CD4-positive, alpha-beta T cell treated with Interleukin-6 at 100 ng/mL for 8 hours (primary cell): ENCODE measurements at places on chromosomes 6 and 20.

DNA sequence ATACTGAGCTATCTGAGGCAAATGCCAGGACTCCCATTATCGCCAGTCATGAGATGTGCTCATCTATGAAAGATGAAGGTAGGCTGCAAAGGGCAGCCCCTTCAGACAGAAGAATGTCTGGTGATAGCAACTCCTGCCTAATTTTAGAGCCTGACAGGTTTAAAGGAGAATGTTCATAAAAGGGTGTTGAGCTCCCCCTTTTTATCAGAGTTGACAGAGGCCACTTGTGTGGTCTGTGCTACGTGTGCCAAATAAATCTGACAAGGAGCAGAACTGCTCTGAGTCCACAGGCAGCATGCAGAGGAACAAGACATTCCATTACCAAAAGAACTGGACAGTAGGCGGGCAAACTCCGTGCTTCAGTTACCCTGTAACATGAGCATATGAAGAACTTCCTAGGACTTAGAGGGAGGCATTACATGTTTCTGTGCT lies 101.8 kb downstream of the PREP start:
- no peak for DNase-seq

DNA sequence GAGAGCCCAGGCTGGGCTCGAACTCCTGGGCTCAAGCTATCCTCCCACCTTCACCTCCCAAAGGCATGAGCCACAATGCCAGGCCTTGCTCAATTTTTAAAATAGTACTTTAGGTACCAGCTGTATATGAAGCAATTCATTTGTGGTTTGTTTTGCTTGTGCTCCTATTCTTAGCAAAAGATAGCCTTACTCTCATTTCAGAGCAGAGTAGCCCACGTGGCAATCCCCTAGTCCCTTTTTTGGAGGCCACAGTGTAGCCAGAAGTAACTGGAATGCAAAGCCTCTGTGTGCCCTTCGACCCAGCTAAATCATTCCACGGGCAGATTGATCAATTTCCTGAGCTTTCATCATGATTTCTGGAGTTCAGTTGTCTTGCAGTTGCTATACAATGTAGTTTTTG lies 372.2 kb downstream of the NRN1 start:
- no peak for DNase-seq

DNA sequence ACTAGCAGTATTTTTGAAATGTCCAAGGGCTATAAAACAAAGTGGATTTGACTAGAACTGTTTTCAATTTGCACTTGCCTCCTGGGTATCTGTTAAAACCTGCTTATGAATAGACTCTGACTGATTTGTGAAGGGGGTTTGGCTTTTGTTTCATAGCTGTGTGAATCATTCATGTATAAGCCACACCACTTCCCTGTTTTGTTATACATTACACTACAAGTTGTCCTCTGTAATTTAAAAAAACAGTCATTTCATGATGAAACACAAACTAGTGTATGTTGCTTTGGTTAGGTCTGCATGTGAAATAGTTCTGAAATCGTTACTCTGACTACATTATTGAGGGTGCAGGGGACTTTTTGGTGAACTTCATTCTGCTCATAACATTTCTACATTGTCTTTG lies 121.7 kb downstream of the NKAIN2 start:
- no peak for DNase-seq

DNA sequence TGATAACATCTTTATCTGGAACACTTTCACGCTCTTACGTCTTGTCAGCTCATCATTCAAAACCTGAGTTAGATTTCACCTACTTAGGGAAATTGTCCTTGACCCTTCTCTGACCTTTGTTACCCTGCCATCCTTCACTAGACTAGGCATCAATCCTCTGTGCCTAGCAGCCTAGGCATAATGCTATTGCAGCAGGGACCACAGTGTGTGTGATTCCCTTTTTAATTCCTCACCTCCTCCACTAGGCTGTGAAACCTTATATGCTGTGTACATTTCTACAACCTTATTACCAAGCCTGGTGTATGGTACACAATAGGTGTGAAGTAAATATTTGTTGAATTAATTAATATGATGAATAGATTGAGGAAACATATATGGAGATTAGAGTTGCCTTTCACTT lies 66.7 kb upstream of the DEFB112 start:
- no peak for DNase-seq

DNA sequence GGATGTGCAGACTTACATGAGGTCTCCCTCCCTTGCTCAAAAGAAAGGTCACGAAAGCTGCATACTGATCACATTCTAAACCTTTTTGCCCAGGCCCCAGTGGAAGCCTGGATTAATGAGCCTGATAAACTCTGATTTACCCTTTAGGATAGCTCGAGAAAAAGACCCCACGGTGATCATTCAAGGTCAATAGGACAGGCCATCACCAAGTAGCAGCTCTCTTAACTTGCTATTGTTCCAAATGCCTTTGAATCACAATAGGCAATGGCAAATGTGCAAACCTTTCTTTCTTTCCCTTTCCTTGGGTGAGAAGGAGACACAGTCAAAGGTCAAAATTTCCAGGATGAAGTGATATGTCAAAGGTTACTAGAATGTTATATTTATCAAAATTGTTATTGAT lies 327.3 kb downstream of the HDGFL1 start:
- no peak for DNase-seq

DNA sequence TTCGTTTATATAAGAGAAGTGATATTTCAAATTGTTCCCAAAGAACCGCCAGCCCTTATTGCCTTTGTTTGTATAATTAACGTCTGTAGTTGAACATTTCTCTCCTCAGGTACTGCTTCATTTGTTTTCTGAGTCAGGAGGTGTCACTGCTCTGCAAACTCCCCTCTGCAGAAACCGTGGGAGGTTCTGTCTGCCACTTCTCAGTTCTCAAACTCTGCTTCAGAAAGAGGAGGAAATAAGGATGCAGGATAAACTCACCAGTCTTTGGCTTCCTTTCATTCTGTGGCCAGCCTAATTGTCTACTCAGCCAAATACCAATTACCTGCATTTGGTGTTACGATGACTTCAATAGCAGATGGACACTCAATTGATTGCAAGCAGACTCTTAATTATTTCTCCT lies 149.8 kb downstream of the PAK5 start:
- DNase-seq = no peak

DNA sequence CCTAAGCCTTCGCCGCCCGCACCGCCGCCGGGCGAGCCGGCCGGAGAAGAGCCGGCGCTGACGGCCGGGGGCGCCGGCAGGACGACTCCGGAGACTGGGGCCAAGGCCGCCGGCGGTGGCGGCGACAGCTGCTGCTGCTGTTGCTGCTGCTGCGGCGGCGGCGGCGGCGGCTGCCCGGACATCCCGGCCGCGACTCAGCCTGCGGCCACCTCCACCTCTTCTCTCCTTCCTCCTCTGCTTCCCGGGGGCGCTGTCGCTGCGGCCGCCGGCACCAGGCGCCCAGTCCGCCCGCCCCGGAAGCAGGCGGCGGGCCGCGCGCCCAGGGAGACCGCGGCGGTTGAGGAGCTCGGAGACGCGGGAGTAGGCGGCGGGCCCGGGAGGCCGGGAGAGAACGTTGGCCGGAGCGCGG lies 307 bp downstream of the RANBP9 start:
- peak; percentile 55 for DNase-seq

DNA sequence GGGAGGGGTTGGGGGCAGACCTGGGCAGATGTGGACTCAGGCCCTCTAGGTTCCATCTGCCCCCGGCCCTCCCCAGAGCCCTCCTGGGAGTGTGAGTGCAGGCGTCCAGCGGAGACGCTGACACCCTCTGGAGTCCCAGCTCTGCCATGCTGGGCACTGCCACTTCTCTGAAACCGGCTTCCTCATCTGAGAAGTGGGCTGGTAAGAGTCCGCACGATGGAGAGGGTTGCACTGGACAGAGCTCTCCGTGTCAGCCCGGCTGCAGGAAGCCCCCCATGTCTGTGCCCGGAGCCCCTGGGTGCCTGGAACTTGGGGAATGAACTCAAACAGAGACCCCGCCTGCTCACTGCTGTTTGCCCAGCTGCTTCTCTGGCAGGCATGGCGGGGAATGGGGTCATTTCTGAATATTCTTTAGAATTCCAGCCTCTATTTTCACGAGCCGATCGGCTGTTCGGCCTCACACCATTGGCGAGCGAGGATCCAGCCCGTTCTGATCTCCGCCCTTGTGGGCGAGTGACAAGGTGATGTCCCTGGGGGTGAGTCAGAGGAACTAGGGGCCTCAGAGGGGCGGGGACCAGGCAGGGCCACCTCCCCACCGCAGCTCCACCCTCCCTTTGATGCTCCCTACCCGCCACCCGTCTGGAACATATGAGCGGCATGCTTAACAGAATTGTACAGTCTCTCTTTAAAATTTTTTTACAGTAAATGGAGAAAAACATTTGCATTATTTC lies 47.8 kb upstream of the GATA5 start:
- DNase-seq = peak; percentile 9

DNA sequence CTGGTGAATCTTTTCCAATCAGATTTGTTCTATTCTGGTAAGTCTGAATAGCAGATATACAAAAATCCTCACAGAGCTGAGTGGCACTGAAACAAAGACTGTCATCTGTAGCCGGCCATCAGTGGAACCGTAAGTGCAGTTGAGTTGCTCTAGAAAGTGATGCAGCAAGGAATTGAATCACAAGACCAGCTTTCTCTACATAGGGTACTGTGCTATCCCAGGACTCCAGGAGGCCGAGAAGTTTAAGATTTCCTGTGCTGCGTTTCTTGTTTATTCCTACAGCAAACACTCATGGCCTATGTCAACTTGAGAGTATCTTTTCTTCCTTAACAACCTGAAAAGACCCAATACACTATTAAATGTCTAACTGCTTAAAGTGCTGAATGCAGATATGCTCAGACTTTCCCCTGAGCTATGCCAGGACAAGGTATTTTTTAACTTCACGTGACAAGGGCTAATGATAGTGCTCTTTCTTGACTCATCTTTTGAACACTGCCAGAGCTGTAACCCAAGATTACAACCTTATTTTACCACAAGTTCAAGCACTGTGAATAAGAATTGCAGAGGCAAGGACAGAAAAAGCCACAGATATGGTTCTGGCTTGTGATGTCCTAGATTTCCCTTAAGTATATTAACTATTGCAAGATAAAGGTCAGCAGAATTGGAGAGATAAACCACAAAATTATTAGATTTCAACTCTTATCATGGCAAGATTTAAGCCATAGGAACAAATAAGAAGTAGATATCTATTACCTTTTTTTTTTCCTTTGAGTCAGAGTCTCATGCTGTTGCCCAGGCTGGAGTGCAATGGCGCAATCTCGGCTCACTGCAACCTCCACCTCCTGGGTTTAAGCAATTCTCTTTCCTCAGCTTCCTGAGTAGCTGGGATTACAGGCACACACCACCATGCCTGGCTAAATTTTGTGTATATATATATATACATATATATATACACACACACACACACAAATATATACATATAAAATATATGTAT lies 71.6 kb downstream of the GJA1 start:
- DNase-seq = no peak

DNA sequence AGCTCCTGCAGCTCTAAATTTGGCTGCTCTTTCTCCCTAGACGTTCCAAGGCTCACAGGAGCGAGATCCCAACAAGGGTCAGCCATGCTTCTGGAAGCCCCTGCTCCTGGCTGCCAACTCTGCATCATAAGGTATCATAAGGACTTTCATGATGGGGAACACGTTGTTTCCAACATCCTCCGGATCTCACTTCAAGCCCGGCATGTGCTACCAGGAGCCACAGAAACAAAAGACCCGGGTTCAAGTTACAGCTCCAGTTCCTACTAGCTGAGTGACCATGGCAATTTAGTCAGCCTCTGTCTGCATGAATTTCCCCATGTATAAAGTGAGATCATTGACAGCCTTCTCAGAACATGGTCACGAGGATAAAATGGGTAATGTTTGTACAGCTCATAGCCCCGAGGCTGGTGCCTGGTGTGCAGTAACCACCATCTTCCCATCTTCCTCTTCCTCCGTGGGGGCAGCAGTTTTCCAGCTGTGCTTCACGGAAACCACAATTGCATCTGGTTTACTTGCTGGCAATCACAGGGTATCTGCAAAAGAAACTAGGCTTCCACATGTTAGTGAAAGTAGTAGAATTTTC lies 209.0 kb upstream of the ECI2 start:
- DNase-seq = no peak

- DNase-seq = peak; percentile 64
Measured at GRCh38 chr6:36360241-36361054, 23.8 kb upstream of the BNIP5 start.

GRCh38 chr6:21263531-21264287 lies 329.8 kb upstream of the SOX4 start:
- DNase-seq = no peak

- DNase-seq = peak; percentile 12
Measured at GRCh38 chr20:33211817-33212424, 5.2 kb upstream of the BPIFA3 start.

DNA sequence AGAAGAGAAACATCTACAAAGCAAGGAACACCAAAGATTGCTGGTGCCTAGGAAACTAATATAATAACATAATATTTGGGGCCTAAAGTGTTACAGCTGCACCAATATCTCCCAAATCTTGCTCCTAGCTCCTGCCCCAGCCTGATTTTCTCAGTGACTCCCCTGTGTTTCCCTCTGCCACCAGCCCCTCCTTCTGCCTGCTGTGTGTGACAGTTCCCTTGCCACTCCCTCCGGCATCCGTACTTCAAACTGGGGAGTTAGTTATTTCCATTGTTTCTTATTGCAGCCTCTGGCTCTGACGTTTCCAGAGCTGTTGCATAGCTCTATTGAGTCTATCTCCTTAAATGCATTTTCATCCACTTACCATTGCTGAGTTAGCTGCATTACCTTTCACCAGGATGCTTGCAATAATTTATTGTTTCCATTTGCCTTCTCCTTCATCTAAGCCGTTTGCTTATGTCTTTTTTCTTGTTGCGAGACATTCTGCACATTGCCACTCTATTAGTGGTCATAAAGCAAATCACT lies 43.1 kb downstream of the ESR1 start:
- no peak for DNase-seq

DNA sequence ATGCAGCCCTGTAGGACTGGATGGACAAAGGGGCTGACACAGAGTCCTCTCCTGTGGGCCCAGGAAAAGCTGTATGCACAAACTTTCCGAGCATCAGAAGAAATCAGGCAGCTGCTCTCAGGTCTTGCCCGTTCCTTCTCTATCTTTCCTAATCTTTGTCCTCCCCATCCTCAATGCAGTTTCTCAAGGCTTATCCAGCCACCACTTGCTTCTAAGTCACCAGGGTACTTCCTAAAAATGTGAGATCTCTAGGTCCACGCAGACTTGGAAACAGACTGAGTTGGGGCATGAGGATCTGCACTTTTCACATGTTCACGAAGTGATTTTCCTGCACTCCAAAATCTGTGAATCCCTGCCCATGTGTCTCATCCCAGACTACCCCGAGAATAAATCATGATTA lies 394.5 kb upstream of the SLC35B3 start:
- no peak for DNase-seq

GRCh38 chr6:152170702-152171667 lies 363.5 kb downstream of the ESR1 start:
- DNase-seq = peak; percentile 63

DNA sequence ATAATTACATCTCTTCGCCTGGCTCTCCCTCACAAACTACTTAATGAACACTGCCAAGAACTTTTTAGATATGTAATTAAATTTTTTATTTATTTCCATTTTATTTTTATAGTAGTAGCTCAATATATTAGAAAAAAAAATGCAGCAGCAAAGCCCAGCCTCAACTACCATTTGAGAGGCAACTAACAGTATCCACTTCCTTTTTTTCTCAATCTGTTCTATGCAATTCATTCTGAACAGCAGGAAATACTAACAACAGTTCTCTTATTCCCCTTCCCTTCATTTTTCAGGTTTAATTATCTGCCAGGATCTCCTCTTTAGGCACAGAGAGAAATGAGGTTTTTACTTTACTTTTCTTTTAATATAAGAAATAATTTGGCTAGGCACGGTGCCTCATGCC lies 112.7 kb downstream of the ZNF217 start:
- no peak for DNase-seq
